ENCODE measurements at places on chromosomes 11 and 22.
A peak's percentile ranks its signal among the peaks of the same experiment; 100 is the strongest.

DNA sequence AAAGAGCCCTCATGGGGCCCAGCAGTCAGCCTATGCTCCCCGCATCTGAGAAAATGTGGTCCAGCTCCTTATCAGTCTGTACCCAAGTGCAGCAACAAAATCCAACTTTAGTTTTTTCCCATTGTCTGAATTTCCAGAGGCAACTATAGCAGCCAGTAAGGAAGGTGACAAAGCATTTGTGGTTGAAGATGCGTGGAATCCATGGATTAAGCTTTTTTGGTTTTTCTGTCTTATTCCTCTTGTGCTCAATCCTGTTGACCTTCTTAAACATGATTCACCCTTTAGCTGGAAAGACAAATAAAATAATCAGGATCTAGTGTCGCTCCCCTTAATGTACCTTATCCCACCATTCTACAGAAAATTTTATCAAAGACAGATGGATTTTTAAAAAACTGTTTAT is 14.3 kb downstream of the GDPD4 start:
- DNase-seq: no peak

GRCh38 chr11:105220121-105220520 is 80.6 kb upstream of the CARD18 start:
- DNase-seq: no peak

DNA sequence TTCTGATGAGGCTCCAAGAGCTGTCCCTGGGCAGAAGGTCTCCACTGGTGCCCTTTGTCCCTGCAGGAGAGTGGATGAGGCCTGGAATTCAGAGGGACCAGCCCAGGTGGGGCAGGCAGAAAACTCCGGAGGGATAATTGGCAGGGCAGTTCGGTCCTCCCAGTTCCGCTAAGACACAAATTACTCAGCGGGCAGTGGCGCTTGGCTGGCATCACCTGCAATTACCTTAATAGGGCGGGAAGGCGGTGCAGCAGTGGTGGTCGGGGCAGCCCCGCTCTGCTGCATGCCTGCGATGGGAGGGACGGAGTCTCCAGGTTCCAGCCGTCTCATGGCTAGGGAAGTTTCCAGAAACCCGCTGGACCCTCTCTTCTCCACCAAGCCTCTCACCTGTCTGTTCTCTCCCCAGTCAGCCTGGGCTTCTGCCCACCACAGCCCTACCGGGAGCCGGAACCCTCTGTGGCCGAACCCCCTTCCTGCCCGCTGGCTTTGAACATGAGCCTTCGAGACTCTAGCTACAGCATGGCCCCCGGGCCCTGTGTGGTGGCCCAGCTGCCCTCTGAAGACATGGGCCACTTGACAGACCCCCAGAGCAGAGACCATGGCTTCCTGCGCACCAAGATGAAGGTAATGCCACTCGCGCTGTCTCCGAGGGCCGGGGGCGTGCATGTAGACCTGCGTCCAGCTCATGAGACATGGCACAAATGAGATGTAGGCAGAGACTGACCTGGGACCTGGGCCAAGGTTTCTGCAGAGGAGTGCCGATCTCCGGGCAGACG is 7.0 kb downstream of the OVOL1 start:
- DNase-seq: no peak

DNA sequence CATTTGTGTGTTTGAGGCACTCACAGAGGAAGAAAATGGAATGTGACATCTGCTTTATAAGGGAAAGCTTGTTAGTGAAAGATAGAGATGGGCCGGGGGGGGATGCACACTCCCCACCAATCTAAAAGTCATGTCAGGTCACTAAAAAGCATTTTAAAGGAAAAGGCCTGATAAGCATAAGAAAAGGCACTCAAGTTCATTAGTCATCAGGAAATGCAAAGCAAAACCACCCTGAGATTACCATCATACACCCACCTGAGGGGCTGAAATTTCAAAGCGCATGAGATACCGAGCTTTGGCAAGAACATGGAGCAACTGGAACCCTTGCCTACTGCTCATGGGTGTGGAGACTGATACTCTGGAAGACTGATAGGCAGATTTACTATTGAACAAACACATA is 77.9 kb upstream of the ANO1 start:
- DNase-seq: no peak

- peak; percentile 98 for DNase-seq
These were observed at the start of gene TRIOBP for GRCh38 chr22:37696657-37697537. Gene TRIOBP (plus strand): TSS chr22:37697048. CDS start chr22:37701366, 4,318 bp downstream.

- DNase-seq: peak; percentile 52
These were observed 952 bp downstream of the YAP1 start for GRCh38 chr11:102111011-102111786.

DNA sequence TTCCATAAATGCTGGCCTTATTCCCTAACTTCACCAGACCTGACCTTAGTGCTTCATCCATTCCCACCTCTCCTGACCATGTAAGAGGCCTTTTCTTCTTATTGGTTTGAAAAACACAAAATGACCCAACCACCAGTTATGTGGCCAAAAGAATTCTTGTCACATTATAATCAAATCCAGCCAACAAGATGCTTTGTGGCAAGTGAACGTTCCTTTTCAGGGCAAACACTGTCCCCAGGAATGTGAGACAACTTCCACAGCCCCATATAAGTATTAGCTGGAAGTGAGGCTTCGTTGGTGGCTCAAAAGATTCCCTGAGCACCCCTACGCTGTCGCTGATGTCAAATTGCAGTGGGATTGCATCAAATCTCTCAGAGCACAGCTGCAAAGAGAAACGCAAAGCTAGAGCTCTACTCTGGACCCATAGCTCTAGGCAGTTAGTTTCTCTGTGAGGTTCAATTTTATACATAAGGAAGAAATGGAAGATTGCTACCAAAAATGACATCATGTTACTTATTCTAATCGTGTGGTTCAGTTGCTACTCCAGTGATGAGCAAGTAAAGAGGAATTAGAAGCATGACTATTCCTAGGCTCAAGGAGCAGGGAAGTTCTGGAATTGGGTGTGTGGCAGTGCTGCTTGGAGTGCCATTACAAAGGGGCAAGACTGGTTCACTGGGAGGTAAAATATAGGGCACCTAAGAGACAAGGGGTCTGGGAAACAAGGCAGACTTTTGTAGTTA is 26.1 kb downstream of the GLYATL1 start:
- no peak for DNase-seq

- no peak for DNase-seq
These were observed 19.3 kb downstream of the POLR3H start for GRCh38 chr22:41524809-41525449.

- DNase-seq: no peak
These were observed 190.7 kb downstream of the ST3GAL4 start for GRCh38 chr11:126546191-126546590.

- DNase-seq: no peak
These were observed 131.2 kb downstream of the TTC17 start for GRCh38 chr11:43489869-43490465.

- DNase-seq: no peak
These were observed 25.9 kb upstream of the RAB30 start for GRCh38 chr11:83097429-83098075.

Data from D341Med (cell line).